Activated effector memory CD4-positive, alpha-beta T cell treated with Interleukin-2 at 50 U/mL for 16 hours (primary cell): ENCODE measurements at places on chromosomes 1 and 21.

DNA sequence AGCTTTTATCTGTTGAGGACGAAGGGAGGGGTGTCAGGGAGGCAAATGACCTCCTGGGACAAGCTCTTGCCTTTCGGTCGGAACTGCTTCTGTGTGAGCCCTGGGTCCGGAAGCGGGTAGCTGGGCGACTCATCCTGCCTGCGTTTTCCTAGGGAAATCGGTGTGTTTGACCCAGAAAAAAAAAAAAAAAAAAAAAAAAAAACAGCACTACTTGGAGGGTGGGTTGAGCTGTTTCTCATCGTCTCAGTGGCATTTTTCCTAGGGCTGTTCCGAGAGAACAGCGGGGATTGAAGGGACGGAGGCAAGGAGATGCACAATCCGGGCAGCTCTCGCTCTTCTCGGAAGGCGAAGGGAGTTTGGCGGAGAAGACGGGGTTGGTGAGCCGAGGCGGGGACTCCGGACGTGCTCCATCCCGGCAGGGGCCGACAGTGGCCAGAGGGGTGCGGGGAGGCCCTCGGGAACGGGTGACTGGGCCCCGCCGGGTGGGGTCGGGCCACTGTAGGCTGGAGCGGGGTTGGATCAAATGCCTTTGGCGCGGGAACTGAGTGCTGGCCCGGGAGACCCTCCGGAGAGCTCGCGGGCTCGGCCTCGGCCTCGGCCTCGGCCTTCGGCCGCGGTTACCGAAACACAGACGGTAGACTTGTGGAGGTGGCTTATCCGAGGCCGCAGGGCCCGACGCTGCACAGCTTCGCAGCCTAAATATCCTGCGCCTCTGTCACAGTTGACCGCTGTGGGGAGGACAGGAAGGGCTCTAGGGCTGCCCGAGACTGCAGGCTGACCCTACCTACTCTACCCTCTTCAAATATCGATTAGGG, 2.4 kb upstream of the BARHL2 start:
- DNase-seq, result no peak

- no peak for DNase-seq
Observed at GRCh38 chr21:33327326-33327725, 2.6 kb downstream of the IFNAR1 start.

DNA sequence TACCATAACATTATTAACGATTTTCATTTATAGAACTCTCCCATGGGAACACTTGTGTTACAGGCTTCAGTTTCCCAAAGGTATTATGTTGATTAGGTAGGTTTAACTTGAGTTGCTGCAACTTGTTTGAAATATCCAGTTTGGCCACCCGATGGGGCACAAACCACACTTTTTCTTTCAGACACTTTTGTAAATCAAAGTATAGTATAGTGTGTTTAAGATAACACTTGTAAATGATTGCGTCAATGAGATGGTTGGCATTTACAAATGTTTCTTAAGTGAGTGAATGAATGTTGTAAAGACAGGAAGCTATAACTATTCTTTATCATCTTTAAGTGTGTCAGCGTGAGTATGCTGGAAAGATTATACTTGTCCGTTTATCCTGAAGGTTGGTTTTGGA, 4.3 kb downstream of the XPR1 start:
- DNase-seq, result no peak

GRCh38 chr1:41317361-41317760, 43.9 kb upstream of the FOXO6 start:
- DNase-seq, result no peak

DNA sequence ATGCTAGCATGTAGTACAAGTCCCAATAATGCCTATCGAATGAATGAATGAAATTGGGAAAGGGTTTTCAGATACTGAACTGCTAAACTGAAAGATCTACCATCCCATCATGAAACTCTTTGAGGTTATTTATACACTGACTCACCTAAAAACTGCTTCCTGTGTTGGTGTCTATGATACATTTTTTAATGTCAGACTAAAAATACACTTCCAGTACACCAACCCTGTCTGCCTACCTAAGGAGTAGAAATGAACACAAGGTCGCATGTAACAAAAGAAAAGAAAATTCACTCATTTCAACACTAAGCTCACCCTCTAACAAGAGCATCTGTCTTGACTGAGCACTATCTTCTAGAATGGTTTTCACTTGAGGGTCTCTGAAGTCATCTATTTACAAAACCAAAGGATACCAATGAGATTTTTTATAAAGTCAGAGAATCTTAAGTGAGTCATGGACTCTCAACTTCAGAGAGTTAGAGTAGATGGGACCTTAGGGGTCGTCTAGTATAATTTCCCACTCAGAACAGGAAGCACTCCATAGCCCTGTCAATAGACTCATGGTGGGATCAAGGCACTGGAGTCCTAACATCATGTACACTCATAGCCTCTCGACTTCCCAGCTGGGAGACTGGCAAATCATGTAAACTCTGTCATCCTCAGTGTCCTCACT, 53.4 kb downstream of the WLS start:
- DNase-seq, result no peak

DNA sequence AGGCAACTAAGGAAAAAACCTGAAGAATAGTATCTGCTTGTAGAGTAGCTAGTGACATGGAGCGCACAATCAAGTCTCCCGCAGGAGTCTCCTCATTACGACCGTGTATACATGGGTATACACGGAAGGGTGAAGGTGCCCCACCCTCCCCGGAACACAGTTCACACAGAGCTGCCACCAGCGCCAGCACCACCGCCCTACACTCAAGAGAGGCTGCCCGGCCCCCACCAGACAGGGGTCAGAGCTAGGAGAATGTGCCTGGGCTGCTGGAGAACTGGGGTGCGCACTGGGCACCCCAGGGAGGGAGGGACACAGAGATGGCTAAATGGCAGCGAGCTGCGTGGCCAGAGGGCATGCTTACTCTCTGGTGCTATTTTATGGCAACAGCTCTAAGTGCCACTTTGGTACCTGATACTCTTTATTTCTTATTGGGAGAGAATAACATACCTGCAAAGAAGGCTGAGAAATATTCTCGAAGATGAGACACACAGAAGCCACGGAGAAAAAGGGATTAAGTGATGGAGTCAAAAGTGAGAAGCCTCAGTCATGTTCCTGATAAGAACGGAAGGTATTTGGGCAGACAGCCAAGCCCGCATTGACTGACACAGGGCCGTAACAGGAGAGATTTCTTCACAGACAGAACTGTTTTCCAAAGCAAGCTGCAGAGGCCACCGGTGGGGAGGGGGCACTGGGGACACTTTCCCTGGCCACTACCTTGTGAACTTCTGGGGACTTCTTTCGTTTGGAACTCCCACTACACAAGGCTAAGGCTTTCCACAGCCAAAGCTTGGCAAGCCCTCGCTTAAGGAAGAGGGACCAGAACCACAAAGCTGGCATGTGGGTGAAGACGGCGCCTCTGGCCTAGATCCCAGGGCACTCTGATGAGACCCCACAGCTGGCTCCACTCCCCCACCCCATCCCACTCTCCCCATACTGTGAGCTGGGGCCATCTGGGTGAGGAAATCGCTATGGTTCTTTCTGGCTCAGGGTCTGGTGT, 108.0 kb downstream of the PGBD5 start:
- no peak for DNase-seq

DNA sequence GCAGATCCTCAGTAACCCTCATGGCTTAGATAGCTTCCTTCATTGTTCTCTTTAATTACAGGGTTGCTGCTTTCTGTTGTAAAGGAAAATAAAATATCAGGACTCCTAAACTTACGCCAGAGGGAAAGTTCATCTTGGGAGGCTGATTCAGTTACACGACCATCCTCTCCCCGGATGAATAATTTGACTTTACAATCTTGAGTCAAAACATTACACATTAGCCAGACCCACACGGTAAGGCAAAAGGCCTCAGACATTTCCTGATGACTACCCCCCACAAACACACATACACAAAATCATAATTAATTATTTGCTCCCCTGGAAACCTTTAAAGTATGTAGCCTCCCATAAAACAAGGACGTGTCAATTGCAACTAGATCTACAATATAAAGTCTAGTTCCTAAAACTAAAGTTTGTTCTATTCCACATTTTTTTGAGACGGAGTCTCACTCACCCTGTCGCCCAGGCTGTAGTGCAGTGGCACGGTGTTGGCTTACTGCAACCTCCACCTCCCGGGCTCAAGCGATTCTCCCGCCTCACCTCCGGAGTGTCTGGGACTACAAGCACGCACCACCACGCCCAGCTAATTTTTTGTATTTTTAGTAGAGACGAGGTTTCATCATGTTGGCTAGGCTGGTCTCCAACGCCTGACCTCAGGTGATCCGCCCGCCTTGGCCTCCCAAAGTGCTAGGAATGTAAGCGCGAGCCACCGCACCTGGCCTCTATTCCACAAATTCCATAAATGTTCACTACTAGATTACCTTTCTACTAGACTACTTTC, 830 bp upstream of the PRDX1 start:
- no peak for DNase-seq

DNA sequence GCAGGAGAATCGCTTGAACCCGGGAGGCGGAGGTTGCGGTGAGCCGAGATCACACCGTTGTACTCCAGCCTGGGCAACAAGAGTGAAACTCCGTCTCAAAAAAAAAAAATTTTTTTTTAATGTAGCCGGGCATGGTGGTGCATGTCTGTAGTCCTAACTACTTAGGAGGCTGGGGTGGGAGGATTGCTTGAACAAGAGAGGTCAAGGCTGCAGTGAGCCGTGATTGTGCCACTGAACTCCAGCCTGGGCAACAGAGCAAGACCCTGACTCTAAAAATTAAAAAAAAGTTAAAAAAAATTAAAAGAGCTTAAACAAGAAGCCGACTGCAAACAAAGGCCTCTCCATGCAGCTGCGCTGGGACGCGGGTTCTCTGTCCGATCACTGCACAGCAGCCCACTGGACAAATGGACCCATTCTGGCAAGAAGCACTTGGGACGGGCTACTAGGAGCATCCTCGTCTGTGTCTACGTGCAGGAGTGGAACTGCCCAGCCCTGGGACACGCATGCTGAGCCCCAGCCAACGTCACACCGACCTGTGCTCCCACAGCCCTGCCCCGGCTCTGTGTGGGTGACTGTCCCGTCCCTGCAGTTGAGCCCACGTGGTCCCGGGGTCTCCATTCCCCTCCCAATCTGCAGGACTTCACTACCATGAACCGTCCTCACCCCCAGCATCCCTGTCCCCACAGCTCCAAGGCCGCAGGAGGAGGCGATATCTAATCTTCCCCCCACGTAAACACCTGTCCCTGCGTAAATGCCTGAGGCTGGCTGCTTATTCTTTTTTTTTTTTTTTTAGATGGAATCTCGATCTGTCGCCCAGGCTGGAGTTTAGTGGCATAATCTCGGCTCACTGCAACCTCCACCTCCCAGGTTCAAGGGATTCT, 12.3 kb downstream of the SLC35E2B start:
- DNase-seq, result no peak

GRCh38 chr1:46490406-46490655, 695 bp downstream of the DMBX1 start:
- no peak for DNase-seq

DNA sequence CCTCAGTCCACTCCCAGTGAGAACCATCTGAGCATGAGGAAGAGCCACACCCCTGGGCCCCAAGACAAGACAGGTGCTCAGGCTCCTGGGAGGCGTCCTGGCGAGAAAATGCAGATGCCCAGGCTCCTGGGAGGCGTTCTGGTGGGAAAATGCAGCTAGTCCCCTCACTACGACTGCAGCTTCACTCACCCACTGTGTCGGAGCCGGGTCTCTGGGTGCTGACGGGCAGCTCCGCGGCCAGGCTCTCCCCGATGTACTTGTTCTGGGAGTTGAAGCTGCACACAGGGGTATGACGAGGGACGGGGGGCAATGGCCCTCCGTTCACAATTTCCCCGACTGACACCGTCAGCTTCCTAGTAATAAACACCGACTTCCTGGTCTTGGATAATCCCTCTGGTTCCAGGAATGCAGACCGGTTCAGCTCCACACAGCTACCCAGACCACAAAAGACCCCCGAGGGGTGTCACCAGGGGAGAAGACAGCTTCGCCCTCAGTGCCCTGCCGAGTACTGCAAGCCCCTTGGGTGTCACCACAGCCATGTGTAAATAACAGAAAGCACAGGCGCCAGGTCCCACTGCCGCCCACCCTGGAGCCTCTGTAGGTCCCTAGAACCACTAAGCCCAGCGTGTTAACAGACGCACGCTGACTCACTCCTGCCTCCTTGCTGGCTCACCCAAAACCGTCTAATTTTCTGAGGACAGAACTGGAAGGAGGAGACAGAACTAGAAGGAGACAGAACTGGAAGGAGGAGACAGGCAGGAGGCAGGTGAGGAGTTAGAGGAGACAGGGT, 19.5 kb downstream of the MCM3AP start:
- DNase-seq, result no peak

DNA sequence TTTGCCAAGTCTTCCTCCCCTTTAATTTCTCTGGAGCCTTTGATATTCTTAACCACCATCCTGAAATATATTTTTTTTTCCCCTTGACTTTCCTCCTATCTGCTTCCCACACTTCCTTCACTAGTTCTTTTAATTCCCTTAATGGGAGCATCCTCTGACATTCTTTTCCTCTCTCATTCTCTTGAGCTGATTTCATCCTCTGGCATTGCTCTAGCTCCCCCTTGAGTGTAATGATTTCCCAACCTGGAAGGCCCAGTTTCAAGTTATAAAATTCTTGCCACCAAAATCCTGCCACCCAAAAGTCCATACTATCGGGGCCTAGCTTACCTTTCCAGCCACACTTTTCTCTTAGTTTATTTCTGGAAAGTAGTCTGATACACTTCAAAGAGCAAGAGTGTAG, 39.5 kb upstream of the UBE2U start:
- DNase-seq, result no peak

- DNase-seq, result no peak
Observed at GRCh38 chr1:201507360-201507675, 395 bp upstream of the CSRP1 start.

DNA sequence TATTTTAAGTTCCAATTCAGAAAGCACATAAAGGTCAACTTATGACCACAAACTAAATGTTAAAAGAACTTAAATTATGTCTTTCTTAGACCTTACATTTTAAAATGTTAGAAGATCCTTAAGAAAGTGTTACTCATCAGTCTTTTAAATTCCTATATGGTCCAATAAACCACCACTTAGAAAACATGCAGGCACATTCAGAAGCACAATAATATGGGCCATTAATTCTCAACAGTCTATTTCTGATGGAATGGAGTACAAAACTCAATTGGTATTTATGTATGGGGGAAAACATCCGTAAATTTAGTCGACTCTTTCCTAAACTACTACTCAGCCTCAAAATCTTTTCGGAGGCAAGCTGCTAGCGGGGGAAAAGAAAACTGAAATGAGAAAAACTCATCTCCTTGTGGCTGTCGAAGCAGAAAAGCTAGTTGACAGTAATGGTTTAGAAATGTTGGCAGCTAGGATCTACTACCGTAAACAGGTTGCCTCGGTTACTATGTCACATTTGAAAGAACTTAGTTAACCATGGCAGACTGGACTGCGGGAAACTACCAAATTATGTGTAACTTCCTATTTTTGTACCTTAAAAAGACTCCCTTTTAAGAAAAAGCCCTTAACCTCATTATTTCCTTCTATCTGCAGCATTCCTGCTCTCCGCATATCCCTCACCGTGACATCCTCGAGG, 1.0 kb downstream of the TRMT1L start:
- DNase-seq, result no peak

GRCh38 chr1:227845519-227845918, 30.0 kb downstream of the PRSS38 start:
- no peak for DNase-seq
